ENCODE measurements at places on chromosomes 3 and 15.

DNA sequence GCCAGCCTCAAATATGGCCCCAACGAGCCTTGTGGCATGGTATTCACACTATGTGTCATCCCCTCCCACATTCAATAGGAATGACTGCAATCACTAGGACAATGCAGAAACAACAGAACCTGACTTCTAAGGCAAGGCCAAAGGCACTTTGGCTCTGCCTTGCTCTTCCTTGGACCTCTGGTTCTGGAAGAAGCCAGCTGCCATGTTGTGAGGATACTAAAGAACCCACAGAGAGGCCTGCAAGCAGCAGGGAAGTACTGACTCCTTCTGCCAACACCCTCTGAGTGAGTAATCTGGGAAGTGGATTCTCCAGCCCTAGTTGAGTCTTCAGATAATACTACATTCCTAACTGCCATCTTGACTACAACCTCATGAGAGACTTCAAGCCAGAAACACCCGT lies 64.7 kb downstream of the ADAMTS9 start:
- DNase-seq: no peak

GRCh38 chr3:150663461-150663860 lies 40.3 kb downstream of the ERICH6 start:
- DNase-seq: no peak

DNA sequence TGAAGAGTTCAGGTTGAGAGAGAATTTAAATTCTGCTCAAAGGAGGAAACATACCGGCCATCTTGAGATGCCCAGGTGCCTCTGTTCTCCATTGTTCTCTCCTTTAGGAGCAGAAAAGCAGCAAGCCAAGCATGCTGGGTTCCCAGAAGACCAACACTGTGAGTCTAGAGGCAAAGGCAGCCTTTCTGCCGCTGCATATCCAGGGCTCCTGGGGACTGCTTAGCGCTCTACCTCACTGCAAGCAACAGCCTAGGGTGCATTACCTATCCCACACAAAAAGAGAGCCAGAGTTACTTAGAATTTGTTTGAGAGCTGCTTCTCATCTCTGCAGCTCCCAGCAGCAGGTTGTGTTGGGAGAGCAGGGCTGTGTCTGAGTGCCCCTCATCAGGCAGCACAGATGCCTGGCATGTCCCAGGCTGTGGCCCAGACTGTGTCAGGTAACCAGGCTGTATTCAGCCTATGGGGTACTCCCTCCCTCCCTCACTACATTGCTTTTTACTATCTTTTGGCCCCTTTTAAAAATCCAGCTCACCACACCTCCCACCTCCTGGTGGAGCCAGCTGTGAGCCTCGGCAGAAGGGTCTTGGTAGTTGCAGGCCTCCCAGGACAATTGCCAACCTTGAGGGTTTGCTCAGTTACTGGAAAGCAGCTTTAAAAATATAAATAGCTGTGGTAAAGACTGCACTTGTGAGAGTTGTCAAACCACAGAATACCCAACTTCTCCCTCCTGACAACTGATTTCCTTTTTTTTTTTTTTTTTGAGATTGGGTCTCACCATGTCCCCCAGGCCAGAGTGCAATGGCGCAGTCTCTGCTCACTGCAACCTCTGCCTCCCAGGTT lies 30.2 kb downstream of the BCL2L10 start:
- no peak for DNase-seq

DNA sequence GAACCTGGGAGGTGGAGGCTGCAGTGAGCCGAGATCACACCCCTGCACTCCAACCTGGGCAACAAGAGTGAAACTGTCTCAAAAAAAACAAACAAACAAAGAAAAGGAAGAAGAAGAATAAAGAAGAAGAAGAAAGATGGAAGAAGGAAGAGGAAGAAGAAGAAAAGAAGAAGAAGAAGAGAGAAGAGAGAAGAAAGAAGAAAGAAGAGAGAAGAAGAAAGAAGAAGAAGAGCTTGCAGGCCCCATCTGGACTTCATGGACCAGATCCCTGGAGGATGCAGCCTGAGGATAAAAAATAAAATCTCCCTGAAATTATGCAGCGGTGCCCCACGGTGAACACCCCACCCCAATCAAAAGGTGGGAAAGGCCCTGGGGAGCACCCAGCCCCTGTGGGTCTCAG lies 8.8 kb upstream of the MESP1 start:
- no peak for DNase-seq

DNA sequence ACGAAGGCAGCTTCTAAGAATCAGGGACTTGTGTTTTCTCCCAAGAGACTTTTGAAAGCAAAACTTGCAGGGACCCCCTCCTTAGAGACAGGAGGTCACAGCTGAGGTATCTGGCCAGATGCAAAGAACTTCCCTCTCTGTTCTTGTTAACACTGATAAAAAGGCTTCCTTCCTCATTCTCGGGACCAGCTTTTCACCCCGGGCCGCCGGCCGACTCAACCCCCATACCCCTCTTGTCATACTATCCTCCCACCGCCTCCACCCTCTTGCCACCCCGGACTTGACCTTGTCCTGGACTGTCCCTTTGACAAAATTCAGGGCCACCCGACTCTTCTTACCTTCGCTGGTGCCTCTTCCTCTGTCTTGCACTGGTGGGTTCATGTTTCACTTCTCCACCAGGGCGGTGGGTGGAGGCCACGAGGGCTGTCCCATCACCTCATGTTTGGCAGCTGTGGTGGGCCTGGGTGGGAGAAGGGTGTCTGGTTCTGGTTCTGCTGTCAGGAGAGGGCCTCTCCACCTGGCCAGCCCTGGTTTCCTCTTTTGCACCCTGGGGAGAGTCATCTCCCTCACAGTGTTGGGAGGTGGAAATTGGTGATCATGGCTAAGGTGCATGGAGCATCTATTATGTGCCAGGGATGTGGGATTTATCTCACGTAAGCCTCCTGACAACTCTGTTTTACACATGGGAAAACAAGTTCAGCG lies 32.5 kb downstream of the BHLHE40 start:
- DNase-seq: no peak

DNA sequence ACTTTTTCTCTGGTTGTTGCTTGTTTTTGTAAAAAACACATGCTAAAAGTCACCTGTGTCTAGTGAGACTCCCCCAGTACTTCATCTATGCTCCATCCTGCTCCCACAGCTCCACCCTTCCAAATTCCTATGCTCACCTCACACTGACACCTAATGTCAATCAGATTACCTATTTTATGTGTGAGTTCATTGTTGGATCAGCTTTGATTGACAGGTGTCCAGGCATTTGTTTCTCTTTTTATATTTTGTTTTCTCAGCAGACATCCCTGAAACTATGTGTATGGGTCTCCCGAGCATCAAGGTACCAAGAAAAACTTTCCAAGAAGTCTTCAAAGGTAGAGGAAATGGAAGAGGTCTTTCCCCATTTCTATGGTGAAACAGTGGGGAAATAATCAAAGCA lies 13.4 kb downstream of the RFTN1 start:
- DNase-seq: no peak

- no peak for DNase-seq
These were observed 94.2 kb upstream of the THRB start for GRCh38 chr3:24588629-24589512.

DNA sequence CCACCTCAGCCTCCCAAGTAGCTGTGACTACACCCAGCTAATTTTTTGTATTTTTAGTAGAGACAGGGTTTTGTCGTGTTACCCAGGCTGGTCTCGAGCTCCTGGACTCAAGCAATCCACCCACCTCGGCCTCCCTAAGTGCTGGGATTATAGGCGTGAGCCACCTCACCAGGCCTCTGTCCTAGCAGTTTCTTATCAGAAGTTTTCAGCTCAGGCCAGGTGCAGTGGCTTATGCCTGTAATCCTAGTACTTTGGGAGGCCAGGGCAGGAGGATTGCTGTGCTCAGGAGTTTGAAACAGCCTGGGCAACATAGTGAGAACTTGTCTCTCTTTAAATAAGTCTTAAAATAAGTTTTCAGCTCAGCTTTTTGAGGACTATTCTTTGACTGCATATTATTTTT lies 48.4 kb downstream of the SGO1 start:
- no peak for DNase-seq

DNA sequence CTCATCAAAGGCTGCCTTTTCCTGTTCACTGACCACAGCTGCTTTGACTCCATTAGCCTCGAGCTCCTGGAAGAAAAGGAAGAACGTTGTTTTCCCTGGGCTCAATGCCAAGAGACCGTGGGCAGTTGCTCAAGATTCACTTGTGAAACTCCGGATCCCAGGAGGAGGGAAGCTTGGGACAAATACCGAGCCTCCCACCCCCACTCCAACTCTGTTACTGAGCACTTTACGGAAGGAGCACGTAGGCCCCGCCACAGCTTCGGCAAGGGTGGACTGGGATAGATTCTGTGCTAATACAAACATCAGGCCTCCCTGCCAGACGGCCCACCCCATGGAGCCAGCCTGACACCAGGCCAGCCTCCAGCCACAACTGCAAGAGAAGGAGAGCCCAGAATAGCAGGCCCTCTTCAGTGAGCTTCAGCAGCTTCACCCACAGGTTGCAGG lies 10.8 kb upstream of the FANCD2 start:
- no peak for DNase-seq

DNA sequence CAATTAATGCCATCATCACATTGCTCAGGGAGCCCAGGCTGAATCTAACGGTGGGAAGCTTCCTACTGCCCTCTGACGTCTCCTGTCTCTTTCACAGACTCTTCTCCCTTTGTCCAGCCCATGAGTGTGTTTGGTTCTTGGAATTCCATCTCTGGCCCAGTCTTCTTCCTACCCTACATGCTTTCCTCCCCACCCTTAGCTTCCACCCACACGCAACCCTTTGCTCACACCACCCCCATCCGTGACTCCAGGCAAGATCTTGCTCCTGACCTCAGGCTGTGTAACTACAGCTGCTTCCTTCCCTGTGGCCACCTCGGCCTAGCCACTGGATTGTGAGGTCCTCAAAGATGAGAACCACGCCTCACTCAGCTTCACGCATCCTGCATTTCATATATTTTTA lies 72.3 kb upstream of the THBS1 start:
- DNase-seq: no peak

- DNase-seq: no peak
These were observed 190.1 kb downstream of the ZIC4 start for GRCh38 chr3:147216143-147216673.

DNA sequence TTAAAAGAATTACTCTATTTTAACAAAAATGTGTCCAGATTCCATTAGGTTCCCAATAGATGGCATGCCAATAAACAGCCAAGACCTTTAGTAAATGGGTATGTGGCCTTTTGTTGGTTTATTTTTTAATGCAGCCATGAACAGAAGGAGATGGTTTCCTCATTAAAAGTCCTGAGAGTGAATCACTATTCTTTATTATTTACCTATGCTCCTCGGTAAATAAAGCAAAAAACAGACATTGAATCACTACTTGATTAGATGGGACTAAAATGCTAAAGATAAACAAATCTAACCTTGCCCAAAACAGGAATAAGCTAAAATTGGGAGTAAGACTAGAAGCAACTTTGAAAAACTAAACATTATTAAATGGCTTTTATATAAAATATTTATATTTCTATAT lies 94.2 kb downstream of the TNIK start:
- no peak for DNase-seq

- no peak for DNase-seq
These were observed 251.1 kb upstream of the ST8SIA2 start for GRCh38 chr15:92142242-92143232.

DNA sequence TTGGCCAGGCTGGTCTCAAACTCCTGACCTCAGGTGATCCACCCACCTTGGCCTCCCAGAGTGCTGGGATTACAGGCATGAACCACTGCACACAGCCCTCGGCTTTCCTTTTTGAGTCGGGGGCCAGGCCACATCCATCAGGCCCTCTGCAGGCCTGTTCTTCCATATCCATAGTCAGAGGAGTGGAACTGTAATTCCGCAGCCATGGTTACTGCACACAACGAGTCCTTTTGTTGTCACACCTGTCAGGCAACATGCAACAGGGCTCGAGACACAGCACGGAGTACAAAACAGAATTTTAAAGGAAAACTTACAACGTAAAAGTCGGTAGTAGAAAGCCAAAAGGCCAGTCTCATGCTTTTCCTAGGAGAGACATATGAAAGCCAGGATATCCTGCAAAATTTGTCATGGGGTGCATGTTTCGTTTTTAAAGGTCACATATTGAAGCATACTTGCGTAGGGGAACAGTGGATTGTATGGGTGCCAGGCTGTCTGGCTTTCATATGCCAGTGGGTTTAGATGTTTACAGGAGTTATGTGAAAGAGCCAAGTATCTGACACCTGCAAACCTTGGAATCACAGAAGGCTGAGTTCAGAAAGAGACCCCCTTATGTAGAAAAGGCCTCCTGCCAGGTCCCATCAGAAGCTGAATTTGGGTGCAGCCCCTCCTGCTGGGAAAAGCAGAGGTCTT lies 63.2 kb upstream of the LPP start:
- DNase-seq: no peak

GRCh38 chr3:153595186-153595815 lies 433.3 kb downstream of the RAP2B start:
- DNase-seq: peak; percentile 12

Measured in iPS DF 19.7 (cell line).